ENCODE measurements at places on chromosomes 7 and 10. TPM values are rescaled to one million over a fixed set of nuclear protein-coding genes. Genes with fewer than 3 reads are reported as not detected.

MOGAT3 gene
- total RNA-seq: not detected

FZD8 gene
- total RNA-seq: 1.2 TPM

RBM20 gene
- total RNA-seq: 0.32 TPM

TMEM213 gene
- not detected for total RNA-seq

NPTX2 gene
- not detected for total RNA-seq

IDI2 gene
- total RNA-seq: not detected

EN2 gene
- total RNA-seq: not detected

ICA1 gene
- 0.82 TPM for total RNA-seq

CPXM2 gene
- total RNA-seq: not detected

CALML3 gene
- total RNA-seq: not detected

CACNA2D1 gene
- total RNA-seq: 0.03 TPM

GRCh38 chr7:75711656-75712514, 26.9 kb downstream of the HIP1 start:
- H3K4me1 ChIP-seq: no peaks in the 10 kb centered on the region
- H3K4me3 ChIP-seq: no peak overlapping the region
- DNase-seq: no peak
- no peaks in the 10 kb centered on the region for H3K27me3 ChIP-seq
- H3K27ac ChIP-seq: no peak overlapping the region

DNA sequence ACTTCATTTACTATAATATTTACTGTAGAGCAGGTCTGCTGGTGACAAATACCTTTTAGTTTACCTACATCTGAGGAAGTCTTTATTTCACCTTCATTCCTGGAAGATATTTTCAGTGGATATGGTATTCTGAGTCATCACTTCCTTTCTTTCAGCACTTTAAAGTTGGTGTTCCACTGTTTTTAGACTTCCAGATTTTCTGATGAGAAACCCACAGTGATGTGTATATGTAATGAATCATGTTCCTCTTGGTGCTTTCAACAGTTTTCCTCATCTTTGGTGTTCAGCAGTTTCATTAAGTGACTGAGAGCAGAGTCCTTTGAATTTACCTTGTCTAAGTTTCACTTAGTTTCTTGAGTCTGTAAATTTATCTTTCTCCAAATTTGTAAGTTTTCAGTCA, 36.4 kb downstream of the COPG2 start:
- no peaks in the 10 kb centered on the region for H3K4me1 ChIP-seq
- no peak overlapping the region for H3K27ac ChIP-seq
- H3K36me3 ChIP-seq: no peaks in the 10 kb centered on the region
- DNase-seq: no peak
- H3K4me3 ChIP-seq: no peak overlapping the region

- H3K4me3 ChIP-seq: peak overlapping the region; percentile 98
- H3K27ac ChIP-seq: peak overlapping the region; percentile 81
- no peaks in the 10 kb centered on the region for H3K36me3 ChIP-seq
- H3K4me1 ChIP-seq: peaks cover 21% of the 10 kb centered on the region
- peak; percentile 48 for DNase-seq
Observed at GRCh38 chr7:92133737-92134270, 473 bp downstream of the CYP51A1 start.

DNA sequence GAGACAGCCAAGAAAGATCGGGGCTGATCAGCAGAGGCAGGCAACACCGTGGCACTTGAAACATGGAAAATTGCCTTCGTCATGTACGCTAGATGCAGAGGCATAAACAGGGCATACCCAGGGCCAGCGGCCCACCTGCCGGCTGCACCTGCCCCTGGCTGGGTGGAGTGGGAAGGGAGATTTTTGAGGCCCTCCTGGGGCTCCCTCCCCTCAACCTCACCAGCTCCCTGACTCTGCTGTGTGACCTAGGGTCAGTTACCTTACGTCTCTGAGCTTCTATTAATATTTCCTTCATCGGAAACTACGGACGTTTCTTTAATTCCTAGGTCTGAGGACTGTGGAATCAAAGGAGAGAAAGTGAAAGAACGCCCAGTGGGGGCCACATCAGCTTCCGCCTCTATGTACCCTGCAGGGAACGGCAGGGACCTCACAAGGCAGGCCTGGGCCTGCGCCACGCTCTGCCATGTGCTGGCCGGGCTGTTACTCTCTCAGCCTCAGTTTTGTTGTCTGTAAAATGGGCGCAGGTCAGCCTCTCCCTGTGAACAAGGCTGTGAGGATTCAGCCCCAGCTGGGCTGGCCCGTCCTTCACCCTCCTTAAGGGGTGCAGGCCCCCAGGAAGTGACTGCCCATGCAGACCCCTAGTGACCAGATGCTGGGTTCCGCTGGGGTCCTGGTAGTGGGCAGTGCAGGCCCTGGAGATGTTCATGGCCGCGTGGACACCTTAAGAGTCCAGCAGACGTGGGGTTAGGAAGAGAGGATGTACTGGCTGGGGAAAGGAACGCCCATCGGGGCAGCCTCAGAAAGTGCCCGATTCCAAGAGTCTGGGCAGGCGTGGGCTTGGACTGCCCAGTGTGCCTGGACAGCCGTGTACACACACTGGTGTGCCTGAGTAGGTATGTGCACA, 22.7 kb downstream of the ELFN1 start:
- no peaks in the 10 kb centered on the region for H3K4me1 ChIP-seq
- H3K36me3 ChIP-seq: no peaks in the 10 kb centered on the region
- no peak overlapping the region for H3K27ac ChIP-seq
- DNase-seq: peak; percentile 17
- H3K4me3 ChIP-seq: no peak overlapping the region

GRCh38 chr10:93498166-93498565, 1.8 kb downstream of the CEP55 start:
- H3K27me3 ChIP-seq: no peaks in the 10 kb centered on the region
- no peak overlapping the region for H3K27ac ChIP-seq
- DNase-seq: no peak
- H3K4me3 ChIP-seq: no peak overlapping the region

DNA sequence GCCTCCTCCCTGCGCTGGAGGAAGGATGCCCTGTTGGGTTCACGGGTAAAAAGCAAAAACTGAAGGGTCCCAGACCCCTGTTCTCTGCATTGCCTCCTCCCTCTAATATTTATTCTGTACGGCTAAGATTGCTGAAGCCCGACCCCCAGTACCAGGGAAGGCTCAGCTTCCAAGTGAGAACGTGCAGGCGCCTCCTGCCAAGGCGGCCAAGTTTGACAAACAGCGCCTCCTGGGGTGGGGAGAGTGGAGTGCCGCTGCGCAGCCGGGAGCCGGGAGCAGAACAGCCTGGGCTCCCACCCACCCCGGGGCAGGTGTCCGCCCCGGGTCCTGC, 4.7 kb upstream of the EBF3 start:
- H3K27ac ChIP-seq: no peak overlapping the region
- H3K36me3 ChIP-seq: no peaks in the 10 kb centered on the region
- no peak for DNase-seq
- H3K27me3 ChIP-seq: peaks cover 15% of the 10 kb centered on the region

DNA sequence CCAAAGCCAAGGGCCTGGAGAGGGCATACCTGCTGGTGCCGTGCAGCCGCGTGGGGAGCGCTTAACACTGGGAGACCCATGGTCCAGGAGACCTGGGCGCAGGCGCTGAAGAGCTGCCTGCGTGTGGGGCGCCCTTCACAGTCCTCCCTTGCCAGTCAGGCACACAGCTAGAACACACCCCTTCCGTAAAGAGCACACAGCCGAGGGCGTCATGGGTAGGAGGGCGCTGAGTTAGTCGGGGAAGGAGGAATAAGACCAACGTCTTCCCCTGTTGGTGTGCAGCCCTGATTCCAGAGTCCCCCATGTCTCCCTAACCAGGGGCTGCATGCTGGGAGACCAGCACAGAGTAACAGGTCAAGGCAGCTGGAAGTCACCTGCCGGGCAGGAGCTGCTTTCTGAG, 273.9 kb downstream of the USP6NL start:
- no peak for DNase-seq
- H3K27ac ChIP-seq: no peak overlapping the region
- no peak overlapping the region for H3K4me3 ChIP-seq
- no peaks in the 10 kb centered on the region for H3K4me1 ChIP-seq
- no peaks in the 10 kb centered on the region for H3K27me3 ChIP-seq
- H3K36me3 ChIP-seq: peaks cover 24% of the 10 kb centered on the region

- DNase-seq: no peak
- no peak overlapping the region for H3K27ac ChIP-seq
- H3K4me3 ChIP-seq: no peak overlapping the region
- peaks cover 4% of the 10 kb centered on the region for H3K27me3 ChIP-seq
Observed at GRCh38 chr7:116455499-116455898, 44.0 kb upstream of the CAV2 start.

DNA sequence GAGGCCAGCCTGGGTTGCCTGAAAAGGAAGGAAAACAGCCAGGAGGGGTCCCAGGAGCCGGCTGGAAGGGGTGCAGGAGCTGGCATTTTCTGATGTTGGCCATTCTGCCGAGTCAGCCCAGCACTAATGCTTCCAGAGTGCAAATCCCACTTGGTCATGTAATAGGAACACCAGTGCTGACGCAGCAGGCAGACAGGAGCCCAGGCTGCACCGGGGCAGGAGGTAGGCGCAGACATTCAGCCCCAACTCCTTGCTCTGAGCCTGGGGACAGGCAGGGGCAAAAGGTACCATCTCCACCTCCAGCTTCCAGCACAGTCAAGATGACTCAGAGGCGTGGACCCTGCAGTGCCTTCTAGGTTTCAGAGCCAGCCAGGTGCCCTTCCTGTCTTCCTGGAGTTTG, 10.2 kb upstream of the YWHAG start:
- H3K4me3 ChIP-seq: no peak overlapping the region
- no peaks in the 10 kb centered on the region for H3K4me1 ChIP-seq
- H3K27ac ChIP-seq: no peak overlapping the region
- H3K27me3 ChIP-seq: no peaks in the 10 kb centered on the region
- no peaks in the 10 kb centered on the region for H3K36me3 ChIP-seq

DNA sequence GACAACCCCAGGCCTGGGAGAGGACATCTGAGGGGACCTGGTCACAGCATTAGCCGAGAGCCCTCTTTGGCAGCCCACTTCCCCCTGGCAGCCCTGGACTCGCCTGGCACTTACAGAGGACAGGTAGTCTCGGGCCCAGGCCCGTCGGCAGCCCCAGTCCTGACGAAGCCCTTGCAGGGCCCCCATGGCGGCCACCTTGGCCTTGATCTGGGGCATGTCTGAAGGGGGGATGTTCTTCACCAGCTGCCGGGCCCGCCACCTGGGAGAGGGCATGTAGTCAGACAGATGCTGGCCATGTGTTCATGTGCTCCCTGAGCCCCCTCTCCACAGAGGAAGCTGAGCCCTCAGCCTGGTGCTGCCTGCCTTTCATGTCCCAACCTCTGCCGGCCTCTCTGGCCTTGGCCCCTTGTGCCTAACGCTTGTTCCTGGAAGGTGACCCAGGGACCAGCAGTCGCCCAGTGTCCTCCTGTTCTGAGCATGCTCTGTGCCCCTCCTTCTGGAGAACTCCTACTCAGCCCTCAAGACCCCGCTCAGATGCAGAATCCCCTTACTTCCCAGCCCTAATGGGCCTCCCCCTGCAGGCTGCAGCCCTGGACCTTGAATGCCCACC, 13.9 kb downstream of the MYO1G start:
- no peak for DNase-seq
- H3K36me3 ChIP-seq: peaks cover 17% of the 10 kb centered on the region
- H3K27ac ChIP-seq: no peak overlapping the region
- no peak overlapping the region for H3K4me3 ChIP-seq
- H3K27me3 ChIP-seq: no peaks in the 10 kb centered on the region
- H3K4me1 ChIP-seq: peaks cover 13% of the 10 kb centered on the region

- no peak overlapping the region for H3K4me3 ChIP-seq
- no peak overlapping the region for H3K27ac ChIP-seq
- DNase-seq: no peak
- no peaks in the 10 kb centered on the region for H3K27me3 ChIP-seq
- peaks cover 4% of the 10 kb centered on the region for H3K4me1 ChIP-seq
Observed at GRCh38 chr7:117017702-117018266, 64.5 kb downstream of the ST7 start.

GRCh38 chr7:131897790-131898165, 341.4 kb upstream of the PODXL start:
- no peak for DNase-seq
- H3K27ac ChIP-seq: no peak overlapping the region
- no peak overlapping the region for H3K4me3 ChIP-seq
- no peaks in the 10 kb centered on the region for H3K4me1 ChIP-seq

- no peaks in the 10 kb centered on the region for H3K27me3 ChIP-seq
- no peak overlapping the region for H3K27ac ChIP-seq
- H3K4me1 ChIP-seq: no peaks in the 10 kb centered on the region
- no peak overlapping the region for H3K4me3 ChIP-seq
- H3K36me3 ChIP-seq: no peaks in the 10 kb centered on the region
Observed at GRCh38 chr10:78148961-78149612, 115.4 kb downstream of the RPS24 start.

DNA sequence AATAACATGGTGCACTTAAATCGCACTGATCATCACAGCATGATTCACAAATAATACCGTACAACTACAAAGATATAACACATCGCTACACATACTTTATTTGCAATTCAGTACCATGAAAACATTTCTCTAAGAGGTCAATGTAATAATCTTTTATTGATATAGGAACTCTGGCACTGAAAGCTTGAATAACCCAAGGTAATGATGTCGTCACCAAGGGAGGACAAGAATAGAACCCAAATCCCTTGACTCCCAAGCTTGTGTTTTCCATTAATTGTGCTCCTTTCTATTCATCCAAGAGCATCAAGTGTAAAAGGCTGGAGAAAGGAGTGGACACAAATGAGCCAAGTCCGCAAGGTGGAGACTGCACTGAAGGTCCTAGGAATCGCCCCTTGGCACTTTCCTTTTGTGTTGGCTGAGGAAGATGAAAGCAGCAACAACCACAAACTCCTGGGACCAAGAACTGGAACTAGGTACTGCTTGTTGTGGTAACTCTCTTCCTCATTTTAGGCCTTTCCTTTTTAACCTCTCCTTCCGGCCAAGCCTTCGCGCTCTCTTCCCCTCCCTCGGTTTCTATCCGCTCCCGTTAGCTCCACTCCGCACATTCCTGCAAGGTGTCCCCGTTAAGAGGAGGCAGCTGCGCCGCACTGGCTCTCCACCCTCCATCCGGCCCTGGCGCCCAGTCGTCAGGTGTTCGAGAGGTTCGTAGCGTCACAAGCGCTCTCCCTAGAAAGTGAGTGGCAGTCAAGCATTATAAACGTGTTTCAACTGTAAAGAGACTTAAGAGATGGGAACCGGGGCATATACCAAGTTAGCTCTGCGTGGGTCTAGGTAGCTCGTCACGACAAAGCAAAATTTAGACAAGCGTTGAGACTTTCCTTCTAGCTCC, 1.0 kb upstream of the CBLL1 start:
- DNase-seq: no peak
- H3K4me1 ChIP-seq: peaks cover 36% of the 10 kb centered on the region
- peak overlapping the region; percentile 100 for H3K27ac ChIP-seq
- H3K36me3 ChIP-seq: no peaks in the 10 kb centered on the region
- H3K4me3 ChIP-seq: peak overlapping the region; percentile 99

- no peaks in the 10 kb centered on the region for H3K4me1 ChIP-seq
- H3K27ac ChIP-seq: no peak overlapping the region
- no peaks in the 10 kb centered on the region for H3K27me3 ChIP-seq
- no peak for DNase-seq
Observed at GRCh38 chr10:48550977-48551376, 53.9 kb downstream of the ARHGAP22 start.

GRCh38 chr10:70750156-70750703, 34.9 kb downstream of the TBATA start:
- no peak for DNase-seq
- peaks cover 3% of the 10 kb centered on the region for H3K27me3 ChIP-seq
- no peaks in the 10 kb centered on the region for H3K4me1 ChIP-seq
- H3K27ac ChIP-seq: no peak overlapping the region
- no peak overlapping the region for H3K4me3 ChIP-seq

- H3K27ac ChIP-seq: peak overlapping the region; percentile 60
- peaks cover 23% of the 10 kb centered on the region for H3K4me1 ChIP-seq
- H3K36me3 ChIP-seq: peaks cover 6% of the 10 kb centered on the region
- peak overlapping the region; percentile 89 for H3K4me3 ChIP-seq
- peaks cover 2% of the 10 kb centered on the region for H3K27me3 ChIP-seq
- DNase-seq: peak; percentile 22
Observed at GRCh38 chr7:6730343-6730633, 23.5 kb upstream of the ZNF12 start.
